ENCODE measurements at places on chromosomes 5 and 9.

- no peak for DNase-seq
These were observed 25.5 kb upstream of the SLC6A3 start for GRCh38 chr5:1470762-1471211.

- DNase-seq, result no peak
These were observed 31.2 kb upstream of the NDUFB6 start for GRCh38 chr9:32603914-32604852.

GRCh38 chr9:81363916-81364480 is 325.3 kb downstream of the TLE1 start:
- DNase-seq, result no peak

DNA sequence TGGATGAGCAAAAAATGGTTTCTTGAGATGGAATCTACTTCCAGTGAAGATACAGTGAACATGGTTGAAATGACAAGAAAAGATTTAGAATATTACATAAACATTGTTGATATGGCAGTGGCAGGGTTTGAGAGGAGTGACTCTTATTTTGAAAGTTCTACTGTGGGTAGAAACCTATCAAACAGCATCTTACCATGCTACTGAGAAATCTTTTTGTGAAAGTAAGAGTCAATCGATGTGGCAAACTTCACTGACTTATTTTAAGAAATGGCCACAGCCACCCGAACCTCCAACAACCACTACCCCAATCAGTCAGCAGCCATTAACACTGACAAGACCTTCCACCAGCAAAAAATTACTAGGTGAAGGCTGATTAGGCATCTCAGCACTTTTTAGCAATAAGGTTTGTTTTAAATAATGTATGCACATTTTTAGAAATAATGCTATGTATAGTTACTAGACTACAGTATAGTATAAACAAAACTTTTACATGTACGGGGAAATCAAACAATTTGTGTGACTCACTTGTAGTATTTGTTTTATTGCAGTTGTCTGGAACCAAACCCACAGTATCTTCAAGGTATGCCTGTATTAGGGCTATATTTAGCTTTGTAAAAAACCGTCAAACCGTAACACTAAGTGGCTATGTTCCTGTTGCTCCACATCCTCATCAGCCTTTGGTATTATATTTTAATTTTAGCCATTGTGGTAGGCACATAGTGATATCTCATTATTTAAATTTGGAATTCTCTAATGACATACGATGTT is 30.6 kb upstream of the ADAMTS6 start:
- DNase-seq, result no peak
